ENCODE measurements at places on chromosomes 5 and 9.

GRCh38 chr9:136080716-136081112 is 14.4 kb downstream of the NACC2 start:
- DNase-seq, result no peak

GRCh38 chr5:158898185-158899177 is 201.2 kb downstream of the EBF1 start:
- DNase-seq, result no peak

- DNase-seq, result no peak
These were observed 9.3 kb upstream of the TRIM36 start for GRCh38 chr5:115179030-115179393.

- no peak for DNase-seq
These were observed 392.5 kb downstream of the KDM4C start for GRCh38 chr9:7150153-7150890.

- no peak for DNase-seq
These were observed 72.1 kb upstream of the HSPB3 start for GRCh38 chr5:54383225-54383901.

DNA sequence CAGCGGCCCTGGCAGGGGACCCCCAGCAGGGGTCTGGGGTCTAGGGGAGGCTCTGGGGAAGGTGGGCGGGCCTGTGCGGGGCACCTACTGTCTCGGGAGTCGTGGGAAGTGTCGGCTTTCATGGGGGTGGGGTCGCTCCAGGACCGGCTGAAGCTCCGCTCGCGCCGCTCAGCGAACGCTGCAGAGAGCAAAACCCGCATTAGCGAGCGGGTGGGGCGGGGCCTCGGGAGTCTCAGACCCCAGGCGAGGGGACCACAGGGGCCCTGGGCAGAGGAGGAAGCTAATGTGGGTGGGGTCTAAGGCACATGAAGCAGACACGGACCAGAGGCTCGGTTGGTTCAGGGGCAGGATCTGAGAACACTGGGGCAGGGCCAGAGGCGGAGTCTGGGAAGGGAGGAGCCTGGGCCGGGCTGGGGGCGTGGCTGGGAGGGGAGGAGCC is 5.5 kb downstream of the NSMF start:
- peak; percentile 48 for DNase-seq

GRCh38 chr5:83911367-83911919 is 190.8 kb upstream of the HAPLN1 start:
- DNase-seq, result no peak

GRCh38 chr9:93900971-93901861 is 53.9 kb downstream of the BARX1 start:
- DNase-seq, result no peak

GRCh38 chr9:110604171-110604601 is 24.6 kb upstream of the SVEP1 start:
- no peak for DNase-seq

GRCh38 chr5:3100921-3101551 is 349.6 kb upstream of the IRX2 start:
- DNase-seq, result no peak

- no peak for DNase-seq
These were observed 98.7 kb upstream of the MPDZ start for GRCh38 chr9:13378154-13378553.

GRCh38 chr9:136565086-136565714 is 19.4 kb upstream of the NOTCH1 start:
- no peak for DNase-seq

GRCh38 chr9:90020276-90020871 is 415.6 kb downstream of the GADD45G start:
- no peak for DNase-seq

- no peak for DNase-seq
These were observed 83.3 kb upstream of the RORB start for GRCh38 chr9:74413876-74414275.

DNA sequence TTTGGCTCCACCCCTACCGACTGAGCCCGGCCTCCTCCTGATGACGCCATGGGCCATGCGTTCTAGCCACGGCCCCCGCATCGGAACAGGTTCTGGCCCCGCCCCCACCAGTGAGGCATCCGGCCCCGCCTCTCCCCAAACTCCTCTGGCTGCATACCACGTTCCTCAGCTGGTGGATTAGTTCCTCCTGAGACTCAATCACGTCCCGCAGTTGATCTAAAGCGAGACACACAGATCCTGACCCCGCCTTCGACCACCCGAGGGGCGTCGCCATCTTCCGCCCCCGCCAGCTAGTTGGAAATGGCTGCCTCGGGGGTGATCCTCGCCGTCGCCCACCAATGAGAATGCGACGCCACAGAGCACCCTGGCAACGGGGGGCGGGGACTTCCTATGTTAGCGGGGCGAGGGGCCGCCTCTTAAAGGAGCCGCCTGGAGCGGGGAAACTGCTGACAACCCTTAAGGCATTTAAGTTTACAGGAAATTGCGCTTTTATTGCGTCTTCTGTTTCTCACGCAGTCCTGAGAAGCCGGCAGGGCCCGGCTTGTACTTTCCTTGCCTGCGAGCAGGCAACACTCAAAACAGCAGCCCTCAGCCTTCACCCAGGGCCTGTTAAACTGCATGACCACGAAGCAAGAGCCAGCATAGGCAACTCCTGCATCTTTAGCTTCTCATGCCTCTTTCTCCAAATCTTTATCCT is at the start of gene SPATA24:
TSS of gene SPATA24 (minus strand) at position 303 of the 697 bp plus-strand sequence. CDS start at position 274, 29 bp downstream.
- peak; percentile 97 for DNase-seq

- DNase-seq, result peak; percentile 89
These were observed at the start of gene TRIM32 for GRCh38 chr9:116687074-116687753. Gene TRIM32 (plus strand): TSS chr9:116687305. CDS start chr9:116697743, 10,438 bp downstream.

DNA sequence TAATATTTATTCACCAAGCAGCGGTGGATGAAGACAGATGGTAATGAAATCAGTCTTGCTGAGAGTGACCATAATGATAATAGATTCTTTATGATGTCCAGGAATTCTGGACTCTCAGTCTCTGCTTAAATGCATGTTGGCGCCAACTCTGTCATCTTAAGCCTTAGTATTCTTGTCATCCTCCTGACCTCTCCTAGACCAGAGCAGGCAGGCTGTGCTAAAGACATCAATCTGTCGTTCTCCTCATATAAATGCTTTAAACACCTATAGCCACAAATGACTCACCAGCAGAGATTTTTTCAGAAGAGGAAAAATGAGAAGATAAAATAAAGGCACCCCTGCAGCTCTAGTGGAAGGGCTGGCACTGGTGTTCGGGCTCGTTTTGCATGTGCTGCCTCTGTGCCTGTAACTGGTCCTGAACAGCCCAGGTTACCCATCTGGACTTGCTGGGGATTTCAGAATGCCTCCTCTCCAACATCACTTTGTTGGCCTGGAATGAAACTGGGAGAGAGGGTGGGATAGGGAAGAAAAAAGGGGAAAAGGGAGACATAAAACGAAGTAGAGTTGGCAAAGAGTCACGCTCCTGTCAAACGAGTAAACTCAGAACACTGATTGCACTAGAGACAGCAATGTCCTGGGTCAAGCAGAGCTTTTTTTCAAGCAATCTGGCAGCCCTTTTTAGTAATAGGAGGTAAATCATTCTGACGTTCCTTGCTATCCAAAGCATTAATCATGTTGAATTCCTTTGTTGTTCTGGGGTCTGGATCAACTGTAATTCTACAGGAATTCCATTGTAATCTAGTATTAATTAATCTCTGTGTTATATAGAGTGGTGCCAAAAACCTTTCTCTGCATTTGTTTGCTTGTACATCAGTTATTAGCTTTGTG is 195.5 kb upstream of the CLINT1 start:
- no peak for DNase-seq

- no peak for DNase-seq
These were observed 75.9 kb downstream of the NFIB start for GRCh38 chr9:14238079-14238478.

GRCh38 chr5:173570321-173571090 is 45.9 kb downstream of the BOD1 start:
- DNase-seq, result no peak

- DNase-seq, result no peak
These were observed 7.7 kb upstream of the EGFL7 start for GRCh38 chr9:136654820-136655535.

DNA sequence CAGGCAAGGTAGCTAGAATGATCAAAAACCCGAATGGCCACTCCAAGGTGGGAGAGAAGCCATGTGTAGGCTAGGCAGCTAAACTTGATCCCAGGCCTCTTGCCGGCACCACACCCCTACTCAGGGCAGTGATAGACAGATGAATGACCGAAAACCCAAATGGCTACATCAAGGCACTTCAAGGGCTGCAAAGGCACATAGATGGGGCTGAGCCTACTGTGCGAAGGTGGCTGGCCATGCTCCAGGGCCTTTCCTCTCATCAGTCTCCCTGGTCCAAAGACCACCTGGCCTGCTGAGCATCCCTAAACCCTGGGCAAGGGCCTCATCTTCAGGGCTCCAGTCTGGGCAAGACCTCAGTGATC is 3.7 kb upstream of the TIFAB start:
- DNase-seq, result no peak

DNA sequence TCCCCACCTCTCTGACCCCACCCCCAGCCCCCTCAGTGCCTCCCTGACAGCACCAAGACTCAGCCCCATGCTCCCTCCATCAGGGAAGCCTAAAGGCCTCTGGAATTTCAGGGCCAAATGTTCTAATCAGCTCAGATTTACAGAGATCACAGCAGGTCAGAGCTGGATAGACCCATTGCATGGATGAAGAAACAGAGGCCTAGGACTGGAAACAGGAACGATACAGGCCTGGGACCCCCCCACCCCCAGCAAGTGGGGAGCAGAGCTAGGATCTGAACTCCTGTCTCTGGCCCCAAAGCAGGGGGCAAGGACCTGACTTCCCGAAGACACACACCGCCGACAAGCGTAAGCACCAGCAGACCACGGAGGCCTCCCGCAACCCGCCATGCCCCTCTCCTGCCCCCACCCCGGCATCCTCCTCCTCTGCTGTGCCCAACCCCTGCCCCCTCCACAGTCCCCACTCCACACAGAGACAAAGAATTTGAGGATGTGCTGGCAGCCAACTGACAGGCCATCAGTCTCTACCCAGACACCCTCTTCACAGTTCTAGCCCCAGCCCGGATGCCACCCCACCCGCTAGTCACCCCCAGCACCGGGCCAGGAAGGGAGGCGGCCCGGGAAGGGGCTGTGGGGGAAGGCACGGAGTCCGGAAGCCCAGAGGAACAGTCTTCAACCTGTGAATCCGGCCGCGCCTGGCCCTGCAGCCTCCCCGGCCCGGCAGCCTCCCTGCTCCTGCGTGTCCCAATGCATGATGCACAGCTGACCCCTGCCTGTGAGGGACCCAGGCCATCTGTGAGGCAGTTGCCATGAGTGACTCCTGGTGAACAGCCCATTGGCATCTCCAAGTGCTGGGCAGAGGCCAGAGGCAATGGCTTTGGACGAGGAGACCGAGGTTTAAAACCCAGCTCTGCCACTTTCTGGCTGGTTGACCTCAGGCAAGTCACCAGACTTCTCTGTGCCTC is 31.3 kb downstream of the NDUFA8 start:
- DNase-seq, result no peak

- DNase-seq, result no peak
These were observed 75.0 kb upstream of the TRIO start for GRCh38 chr5:14068136-14068535.

GRCh38 chr9:35658137-35658967 is at the start of gene CCDC107:
Gene CCDC107 (plus strand): TSS chr9:35658292. CDS start chr9:35658380, 88 bp downstream.
- DNase-seq, result peak; percentile 73

GRCh38 chr9:99259231-99259918 is 37.3 kb downstream of the SEC61B start:
- DNase-seq, result peak; percentile 62

GRCh38 chr5:177276886-177277285 is 26.6 kb downstream of the RAB24 start:
- DNase-seq, result no peak

DNA sequence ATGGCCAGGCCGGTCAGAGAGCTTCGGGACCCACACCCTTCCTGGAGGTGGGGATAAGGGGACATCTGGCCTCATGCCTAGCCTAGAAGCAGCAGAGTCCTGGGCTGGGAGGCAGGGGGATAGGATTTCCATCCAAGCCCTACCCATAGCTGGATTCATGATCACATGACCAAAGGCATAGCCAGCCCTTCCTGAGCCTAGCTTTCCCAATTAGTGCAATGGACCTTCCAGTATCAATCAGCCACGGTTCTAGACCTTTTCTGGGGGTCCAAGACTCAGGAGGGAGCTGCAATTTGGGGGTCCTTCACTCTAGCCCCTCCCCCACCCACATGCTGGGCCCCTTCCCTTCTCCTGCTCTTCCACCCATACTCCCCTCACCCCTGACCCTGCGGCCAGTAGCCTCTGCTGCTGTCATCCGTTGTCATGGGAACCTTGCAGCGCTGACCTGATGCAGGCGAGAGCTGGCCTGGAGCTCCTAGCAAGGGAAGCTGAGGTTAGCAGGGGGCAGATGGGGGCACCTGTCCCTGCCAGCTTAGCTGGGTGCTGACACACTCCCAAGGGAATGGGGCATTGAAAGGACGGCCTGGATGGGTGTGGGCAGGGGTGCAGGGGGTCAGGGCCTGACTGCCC is 44.6 kb downstream of the CXXC5 start:
- DNase-seq, result peak; percentile 63

DNA sequence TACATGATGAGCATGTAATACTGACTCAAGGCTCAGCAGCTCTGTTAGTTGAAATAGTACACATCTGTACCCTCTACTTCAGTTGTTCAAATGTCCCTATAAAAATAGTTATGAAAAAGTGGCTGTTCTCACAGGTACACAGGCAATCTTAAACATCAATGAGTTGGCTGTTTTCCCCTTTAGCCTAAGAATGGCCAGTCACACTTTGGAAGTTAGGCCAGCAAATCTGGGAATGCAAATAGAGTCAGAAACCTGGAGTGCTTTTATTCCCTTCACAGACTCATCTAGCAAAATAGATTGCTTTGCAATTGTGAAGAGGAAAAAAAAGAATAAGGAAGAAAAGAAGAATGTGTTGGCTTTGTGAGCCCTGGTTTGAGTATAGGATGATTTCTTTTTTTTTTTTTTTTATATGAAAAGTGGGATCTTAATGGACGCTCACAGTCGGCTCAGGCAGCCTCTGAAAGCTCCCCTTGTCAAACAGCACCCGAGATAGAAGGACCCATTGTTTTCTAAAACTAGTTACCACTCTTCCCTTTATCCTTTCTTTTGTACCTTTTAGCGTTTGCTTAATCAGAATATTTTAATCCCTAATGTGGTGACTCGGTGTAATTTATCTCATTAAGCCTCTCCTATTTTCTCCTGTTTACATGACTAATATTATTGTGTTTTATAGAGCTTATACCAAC is 27.9 kb upstream of the TLE1 start:
- no peak for DNase-seq
